ENCODE measurements at places on chromosomes 5 and 9.

DNA sequence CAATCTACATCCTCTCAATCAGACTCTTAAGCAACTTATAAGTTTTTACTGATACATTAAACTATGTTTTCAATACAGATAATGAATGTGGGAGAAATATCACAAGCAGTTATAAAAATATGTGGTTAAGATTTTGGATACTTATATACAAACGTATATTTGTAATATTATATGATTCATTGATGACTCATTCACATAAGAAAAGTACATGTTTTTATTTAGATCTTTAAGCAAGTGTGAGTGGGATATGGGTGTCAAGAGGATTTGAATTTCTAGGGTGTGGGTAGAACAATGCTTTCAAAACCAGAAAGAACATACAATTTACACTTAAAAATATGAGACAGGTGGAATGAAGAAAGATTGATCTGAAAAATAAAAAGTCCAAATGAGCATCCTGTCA is 36.1 kb upstream of the ISL1 start:
- DNase-seq = no peak

DNA sequence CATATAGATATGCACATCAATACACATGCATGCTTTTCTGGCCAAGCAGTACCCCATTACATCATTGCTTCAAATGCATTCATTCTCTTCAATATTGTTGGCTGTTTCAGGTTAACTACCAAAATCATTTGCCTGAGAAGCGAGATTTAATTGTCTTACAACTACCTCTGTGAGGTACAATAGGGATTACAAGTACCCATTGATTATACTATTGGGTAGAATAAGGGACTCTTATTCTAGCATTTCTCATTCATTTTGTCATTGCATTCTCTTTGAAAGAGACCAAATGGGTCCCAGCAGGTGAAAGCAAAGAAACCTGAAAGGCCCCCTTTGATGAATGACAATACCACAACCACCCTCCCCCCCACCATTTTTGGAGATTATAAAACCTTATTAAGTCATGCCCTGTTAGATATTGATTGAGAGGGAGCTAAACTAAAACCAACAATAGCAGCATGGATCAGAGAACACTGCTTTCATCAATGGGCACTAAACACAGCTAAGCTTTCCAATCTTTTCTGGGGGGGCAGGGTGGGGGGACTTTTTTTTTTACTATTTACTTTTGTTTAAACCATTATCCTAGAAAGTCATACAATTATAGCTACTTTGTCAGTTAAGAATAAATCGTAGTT is 375.0 kb upstream of the CCNH start:
- no peak for DNase-seq

DNA sequence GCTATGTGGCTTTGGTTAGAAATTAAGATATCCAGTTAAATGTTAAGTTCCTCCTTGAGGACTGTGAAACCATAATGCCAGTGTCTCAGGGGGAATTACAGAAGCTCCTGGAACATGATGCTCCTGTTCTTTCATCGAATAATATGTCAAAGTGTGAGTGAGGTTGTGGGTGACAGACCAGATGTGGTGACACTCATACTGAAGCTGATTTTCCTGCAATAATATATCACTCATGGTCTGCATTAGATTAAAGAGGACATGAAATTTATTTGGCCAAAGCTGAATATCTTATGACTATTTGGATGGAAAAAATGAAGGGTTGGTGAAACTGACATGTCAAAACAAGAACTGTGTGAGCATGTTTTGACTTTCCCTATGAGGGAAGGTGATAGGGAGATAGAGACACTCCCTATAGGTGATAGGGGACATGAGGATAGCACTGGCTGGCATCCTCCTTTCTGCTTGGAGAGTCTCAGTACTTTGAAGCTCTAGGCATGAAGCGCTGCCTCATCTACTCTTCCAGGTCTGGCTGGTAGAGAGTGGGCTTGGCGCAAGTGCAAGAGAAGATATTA is 173.5 kb downstream of the ARHGEF28 start:
- DNase-seq = no peak

DNA sequence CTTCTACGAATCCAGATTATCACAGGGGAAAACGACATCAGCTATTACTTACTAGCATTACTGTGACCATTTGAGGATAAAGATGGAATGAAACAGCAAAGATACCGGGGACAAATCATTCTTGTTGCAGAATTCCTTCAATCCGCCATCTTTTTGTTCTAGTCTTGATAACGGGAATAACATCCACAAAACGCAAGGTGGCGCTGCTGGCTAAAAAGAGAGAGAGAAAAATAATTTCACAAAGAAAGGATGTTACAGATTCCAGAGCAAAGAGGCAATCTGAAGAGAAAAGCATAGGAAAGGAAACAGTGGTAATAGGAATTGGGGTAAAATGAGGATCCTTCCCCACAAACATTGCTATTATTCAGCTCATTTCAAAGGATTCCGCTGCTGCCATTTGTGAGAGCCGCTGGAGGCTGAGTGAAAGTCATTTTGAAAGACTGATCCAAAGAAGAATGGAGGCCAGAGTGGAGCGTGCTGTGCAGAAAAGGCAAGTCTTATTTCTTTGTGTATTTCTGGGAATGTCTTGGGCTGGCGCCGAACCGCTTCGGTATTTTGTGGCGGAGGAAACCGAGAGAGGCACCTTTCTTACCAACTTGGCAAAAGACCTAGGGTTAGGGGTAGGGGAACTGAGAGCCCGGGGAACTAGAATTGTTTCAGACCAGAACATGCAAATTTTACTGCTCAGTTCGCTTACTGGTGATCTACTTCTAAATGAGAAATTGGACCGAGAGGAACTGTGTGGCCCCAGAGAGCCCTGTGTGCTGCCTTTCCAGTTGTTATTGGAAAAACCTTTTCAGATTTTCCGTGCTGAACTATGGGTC is at the start of gene PCDHB7:
TSS of gene PCDHB7 (plus strand) at position 264 of the 824 bp plus-strand sequence. CDS start at position 456, 192 bp downstream.
- DNase-seq = peak; percentile 45

- DNase-seq = peak; percentile 60
These were observed 88.1 kb downstream of the PCSK1 start for GRCh38 chr5:96344678-96345577.

DNA sequence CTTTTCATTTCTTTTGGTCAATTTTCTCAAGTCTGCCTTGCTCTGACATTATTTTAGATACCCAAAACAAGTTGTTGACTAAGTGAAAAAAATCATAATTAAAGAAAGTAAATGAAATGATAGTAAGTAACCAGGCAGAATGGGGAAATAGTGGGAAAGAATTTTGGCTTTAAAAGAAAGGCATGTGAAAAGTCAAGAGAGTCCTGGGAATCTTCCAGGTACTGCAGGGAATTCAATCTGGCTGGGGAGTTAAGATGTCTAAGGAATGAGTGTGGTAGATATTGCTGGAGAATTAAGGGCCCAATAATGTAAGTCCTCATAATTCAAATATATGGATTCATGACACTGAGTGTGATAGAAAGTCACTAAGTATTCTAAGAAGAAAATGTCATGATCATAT is 123.1 kb upstream of the PAPPA start:
- no peak for DNase-seq

DNA sequence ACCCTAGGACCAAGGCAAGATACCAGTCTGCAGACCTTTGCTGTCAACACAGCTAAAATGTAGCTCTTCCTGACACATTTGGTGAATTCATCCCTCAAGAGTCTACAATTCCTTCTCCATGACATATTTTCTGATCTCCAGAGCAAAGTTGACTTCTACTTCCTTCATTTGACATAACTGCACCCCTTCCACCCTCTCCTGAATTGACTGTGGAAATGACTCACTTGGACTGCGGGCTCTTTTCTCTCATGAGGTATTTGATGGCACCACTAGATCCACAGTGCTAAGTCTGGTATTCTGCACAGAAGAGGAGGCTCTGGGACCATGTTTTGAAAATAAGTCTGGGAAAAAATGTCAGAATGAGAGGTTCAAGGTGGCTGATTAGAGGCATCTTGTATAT is 338.4 kb upstream of the TRPC7 start:
- no peak for DNase-seq

GRCh38 chr9:36928670-36929349 is 105.3 kb downstream of the PAX5 start:
- peak; percentile 90 for DNase-seq

GRCh38 chr9:82555431-82556051 is 507.4 kb downstream of the RASEF start:
- DNase-seq = no peak

GRCh38 chr5:127235136-127235535 is 55.5 kb upstream of the MEGF10 start:
- DNase-seq = no peak

GRCh38 chr5:23400951-23401350 is 106.5 kb upstream of the PRDM9 start:
- no peak for DNase-seq

- DNase-seq = no peak
These were observed 85.7 kb upstream of the RUFY1 start for GRCh38 chr5:179464631-179465030.

- no peak for DNase-seq
These were observed 20.7 kb downstream of the OSMR start for GRCh38 chr5:38866362-38867031.

- no peak for DNase-seq
These were observed 54.3 kb downstream of the OTULIN start for GRCh38 chr5:14718778-14719177.

DNA sequence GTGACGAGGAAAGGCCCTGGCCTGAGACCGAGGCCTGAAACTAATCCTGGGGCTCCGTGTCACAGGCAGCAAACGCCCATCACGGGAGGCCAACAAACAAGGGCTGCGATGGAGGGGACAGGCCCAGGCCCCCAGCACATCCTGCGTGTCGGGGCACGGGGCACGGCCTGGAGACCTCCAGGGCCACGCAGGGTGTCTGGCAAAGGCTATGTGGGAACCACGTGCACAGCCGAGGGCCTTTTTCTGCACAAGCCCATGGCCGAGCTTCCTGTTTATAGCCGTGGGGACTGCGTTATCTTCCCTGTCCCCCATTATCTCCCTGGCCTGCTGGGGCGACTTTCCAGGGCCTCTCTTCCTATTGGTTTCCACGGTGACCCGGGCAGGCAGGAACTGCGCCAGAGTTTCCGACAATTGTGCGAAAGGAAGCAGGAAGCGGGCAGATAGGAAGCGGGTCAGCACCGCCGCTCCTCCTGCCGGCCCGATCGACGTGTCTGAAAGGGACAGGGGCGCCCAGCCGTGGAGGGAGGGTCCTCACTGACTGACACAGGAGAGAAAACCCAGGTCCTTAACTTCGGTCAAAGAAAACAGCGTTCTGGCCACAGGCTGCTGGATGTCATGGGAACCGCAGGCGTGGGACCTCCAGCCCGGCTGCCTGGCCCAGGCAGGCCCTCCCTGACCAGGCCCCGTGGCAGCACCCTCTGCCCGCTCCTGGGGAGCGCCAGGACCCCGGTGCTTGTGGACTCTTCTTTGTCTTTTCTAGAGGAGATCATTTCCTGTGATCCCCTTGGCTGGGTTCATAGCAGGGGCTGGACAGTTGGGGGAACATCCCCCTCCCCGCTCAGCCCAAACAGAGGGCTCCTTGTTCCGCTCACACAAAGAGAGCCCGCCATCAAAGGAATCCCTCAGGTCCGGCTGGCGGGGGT is 29.1 kb upstream of the SEC16A start:
- DNase-seq = peak; percentile 97

DNA sequence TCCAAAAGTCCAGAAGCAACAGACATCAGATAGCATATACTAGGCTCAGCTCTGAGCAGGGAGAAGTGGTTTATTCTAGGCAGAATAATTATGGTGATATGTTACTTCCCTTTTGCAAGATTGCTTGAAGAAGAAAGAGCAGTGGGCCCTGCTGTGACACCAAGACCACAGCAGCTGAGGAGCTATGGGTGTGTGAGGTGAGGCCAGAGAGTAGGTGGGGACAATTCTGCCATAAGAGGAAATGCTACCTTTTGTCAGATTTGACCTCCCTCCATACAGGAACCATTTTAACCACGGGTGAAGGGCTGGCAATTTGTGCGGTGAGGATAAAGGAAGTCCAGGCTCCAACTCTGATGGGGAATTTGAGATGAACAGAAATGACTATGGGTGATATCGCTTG is 51.3 kb downstream of the TNFSF15 start:
- DNase-seq = no peak

GRCh38 chr9:3628239-3628638 is 102.4 kb upstream of the RFX3 start:
- no peak for DNase-seq

DNA sequence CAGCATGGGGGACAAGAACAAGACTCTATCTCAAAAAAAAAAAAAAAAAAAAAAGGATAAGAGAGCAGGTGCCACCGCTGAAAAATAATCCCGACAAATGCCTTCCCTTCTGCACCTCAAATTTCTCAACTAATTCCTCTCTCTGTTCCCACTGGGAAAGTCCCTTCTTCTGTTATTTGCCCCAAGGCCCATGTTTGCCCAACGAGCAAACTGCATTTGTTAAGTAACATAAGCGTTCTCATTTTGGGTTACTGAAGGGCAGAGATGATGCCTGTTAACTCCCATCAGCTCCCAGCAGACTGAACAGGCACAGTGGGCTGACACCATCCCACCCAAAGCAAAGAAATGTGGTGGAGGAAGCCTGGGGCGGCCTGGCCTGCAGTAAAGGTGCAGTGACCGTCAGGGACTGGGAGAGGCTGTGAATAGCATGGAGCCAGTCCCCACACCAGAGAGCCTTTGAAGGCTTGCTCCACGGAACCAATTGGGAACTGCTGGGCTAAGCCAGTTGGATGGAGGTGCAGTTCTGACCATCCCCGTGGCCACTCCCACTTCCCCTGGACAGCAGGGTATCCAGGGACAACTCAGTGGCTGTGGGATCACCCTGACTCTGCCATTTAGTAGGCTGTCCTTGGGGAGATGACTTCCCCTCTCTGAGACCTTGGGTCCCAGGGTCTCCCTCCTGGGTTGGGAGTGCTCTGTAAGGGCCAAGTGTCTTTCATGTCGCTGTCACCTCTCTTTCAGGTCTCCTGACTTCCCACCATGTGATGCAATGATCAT is 149.7 kb upstream of the IER5L start:
- no peak for DNase-seq

GRCh38 chr5:154267516-154267915 is 77.0 kb downstream of the GALNT10 start:
- no peak for DNase-seq

DNA sequence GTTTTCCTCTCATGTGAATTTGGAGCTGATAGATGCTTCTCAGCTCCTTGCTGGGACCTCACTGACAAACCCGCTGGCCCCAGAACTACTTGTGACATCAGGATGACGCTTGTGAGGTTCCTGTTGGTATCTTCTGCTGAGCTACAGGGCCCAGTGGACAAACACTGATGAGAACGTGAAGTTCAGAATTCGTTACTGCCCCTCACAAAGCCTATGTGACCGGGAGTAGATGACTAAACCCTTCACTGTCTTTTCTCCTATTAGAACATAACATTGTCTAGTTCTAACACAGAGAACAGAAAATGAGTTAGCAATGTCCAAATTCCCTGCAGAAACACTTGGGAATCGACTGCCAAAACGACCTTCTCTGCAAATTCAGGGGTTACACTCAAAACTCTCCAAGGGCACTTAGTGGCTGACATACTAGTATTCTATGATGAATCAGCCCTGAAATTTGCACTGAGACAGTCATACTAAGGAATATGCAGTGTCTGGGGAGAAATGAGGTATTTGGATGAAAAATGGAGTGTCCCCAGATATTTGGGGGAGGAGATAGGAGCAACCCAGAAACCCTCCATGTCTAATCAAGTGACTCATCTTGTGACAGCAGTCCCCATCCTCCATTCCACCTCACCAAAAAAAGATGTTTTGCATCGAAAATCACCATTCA is 143.2 kb upstream of the TRIM32 start:
- no peak for DNase-seq
